ENCODE measurements at places on chromosomes 11 and 22.

DNA sequence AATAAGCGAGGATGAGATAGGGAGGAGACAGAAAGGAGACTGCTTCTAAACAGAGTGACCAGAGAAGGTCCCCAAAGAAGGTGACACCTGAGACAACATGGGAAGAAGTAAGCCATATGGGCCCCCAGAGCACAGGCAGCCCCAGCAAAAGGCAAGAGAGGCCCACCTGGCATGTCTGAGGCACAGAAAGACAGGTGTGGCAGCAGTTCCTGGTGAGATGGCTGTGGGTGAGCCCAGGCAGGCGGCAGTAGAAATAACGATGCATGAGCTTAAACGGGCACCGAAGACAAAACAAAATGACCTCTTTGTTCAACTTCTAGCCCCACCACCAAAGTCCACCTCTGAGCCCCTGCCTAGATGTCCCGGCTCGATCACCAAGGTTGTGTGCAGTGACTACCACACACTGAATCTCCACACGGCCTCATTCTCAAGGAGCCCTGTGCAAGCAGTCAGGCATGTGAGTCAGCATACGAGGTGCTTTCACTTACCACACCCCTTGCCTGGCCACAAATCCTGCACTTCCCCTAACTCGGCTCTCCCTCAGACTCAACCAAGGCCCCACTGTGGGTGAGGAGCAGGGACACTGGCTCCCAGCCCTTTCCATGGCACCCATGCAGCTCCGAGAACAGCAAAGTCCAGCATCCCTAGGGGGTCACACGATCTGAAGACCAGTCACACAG lies 77.6 kb downstream of the PACSIN2 start:
- no peak for DNase-seq

GRCh38 chr11:75442161-75442885 lies 9.3 kb upstream of the KLHL35 start:
- DNase-seq: no peak

DNA sequence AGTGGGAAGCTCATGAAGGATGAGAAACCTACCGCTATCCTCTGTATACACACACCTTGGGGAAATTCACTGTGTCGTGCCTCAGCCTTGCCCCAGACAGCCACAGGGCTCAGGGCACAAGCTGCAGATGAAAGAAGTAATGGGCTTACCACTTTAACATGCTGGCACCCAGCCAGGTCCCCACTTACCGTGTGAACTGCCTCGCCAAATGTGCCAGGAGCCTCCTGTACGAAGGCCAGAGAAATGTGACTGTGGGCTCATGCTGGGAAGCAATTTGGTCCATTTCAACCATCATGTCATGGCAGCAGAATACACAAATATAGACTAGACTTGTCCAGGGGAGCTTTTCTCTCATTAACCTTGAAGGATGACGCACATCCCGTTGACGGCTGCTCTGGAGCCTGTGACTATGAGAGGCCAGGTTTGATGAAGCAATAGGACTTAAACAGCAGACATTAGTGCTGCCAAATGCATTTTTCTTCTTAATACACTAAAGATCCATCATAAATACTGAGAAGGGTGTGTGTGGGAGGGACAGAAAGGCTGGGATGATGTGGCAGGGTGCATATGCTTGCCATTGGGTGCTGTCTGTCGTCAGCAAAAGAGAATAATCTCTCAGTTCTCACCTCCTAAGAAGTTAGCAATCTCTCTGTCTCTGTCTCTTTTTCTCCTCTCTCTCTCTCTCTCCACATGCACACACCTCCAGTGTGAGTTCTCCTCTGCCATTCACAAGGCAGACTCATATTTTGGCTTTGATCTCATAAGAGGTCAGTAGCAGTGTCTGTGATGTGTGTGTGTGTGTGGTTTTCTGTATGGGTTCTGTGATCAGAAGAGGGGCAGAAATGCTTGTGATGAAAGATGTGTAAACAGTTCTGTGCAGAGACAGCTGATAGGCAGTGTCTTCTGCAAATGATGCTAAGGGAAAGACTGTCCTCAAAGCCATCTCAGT lies 142.4 kb downstream of the KIRREL3 start:
- no peak for DNase-seq

GRCh38 chr11:12717851-12718291 lies 43.6 kb downstream of the TEAD1 start:
- DNase-seq: peak; percentile 4
